ENCODE measurements at places on chromosomes 4 and X.

GRCh38 chrX:147953976-147954375 is 27.2 kb upstream of the FMR1NB start:
- DNase-seq, result no peak

- peak; percentile 27 for DNase-seq
Measured at GRCh38 chrX:107716816-107717700, 58.5 kb downstream of the TSC22D3 start.

GRCh38 chr4:68324519-68325262 is 25.2 kb downstream of the YTHDC1 start:
- DNase-seq, result no peak

DNA sequence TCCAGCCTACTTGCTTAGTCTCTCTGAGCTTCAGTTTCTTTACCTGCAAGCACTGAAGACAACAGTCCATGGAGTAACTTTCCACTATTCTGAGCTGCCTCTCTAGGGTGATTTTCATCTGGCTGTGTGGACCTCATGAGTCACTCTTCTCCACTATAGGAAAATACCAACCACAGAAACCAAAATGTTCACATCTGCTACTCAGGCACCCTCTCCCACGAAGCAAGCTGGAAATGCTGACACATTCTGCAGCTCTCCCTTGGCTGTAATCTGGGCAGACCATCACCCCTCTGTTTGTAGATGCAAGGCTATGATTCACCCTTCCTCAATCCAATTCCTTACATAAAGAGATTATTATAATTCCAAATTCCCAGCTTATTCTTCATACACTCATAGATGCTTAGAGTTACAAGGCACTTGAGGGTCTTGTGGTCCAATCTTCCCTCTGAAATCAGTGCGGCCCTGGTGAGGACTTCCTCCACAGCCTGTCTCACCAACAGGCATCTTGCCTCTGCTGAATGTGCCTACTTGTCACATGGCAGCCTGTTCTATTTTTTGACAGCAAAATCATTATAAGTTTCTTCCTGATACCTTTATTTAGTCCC is 97.0 kb upstream of the LNX1 start:
- no peak for DNase-seq

DNA sequence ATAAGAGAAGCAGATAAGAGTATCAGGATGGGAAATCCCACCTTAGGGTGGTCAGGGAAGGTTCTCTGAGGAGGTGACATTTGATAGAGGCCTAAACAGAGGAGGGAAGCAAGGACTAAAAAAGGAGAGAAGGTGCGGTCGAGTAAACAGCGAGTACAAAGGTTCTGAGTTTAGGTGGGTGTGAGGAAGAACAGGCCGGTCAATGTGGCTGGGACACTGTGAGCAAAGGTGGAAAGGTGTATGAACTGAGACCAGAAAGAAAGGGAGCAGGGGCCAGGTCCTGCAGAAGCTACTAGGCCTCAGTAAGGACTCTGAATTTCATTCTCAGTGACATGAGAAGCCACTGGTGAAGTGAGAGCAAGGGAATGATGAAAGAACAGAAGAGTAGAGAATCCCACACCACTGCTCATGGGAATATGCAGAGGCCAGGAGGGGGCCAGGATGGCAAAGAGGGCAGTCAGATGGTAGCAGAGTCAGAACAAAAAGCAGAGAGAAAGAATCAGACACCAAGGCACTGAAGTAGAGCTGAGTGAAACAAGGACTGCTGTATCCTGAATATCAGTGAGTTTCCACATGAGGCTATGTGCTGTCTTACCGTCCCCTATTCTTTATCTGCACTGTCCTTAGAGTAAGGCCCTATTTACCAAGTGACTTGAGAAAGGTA is 18.0 kb downstream of the PRSS48 start:
- no peak for DNase-seq

Measured in stimulated activated CD8-positive, alpha-beta memory T cell treated with anti-CD3 and anti-CD28 coated beads, Interleukin-15, amount 100 ng/mL, for 24 hours (primary cell).